Inflammatory macrophage (primary cell): ENCODE measurements at places on chromosomes 2 and 18.

GRCh38 chr2:96123290-96123689 lies 6.9 kb upstream of the ADRA2B start:
- no peak for DNase-seq

- no peak for DNase-seq
These were observed 131.7 kb upstream of the FSHR start for GRCh38 chr2:49286045-49286444.

- DNase-seq, result no peak
These were observed 106.7 kb downstream of the MEIS1 start for GRCh38 chr2:66541646-66542045.

GRCh38 chr18:14921547-14921946 lies 173.6 kb downstream of the ANKRD30B start:
- no peak for DNase-seq

DNA sequence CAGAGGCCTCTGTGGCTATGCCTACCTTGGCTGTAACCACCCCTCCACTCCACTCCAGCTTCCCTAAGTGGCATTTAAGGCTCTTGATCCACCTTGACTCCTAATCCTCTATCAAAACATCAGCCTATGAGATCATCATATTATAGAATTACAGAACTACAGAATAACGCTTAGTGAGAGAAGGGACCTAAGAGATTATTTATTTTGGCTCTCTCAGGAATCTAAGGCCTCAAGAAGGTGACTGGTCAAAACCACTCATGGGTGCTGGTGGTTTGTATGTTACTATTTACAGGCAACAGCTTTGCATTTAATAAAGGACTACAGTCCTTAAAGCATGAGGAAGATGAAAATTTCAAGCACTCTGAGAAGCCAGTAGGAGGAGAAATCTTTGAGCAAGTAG lies 118.8 kb downstream of the FSHR start:
- DNase-seq, result no peak

- DNase-seq, result no peak
These were observed 15.5 kb downstream of the PPP3R1 start for GRCh38 chr2:68236876-68237275.

GRCh38 chr2:161088658-161089350 lies 71.4 kb upstream of the TANK start:
- no peak for DNase-seq

DNA sequence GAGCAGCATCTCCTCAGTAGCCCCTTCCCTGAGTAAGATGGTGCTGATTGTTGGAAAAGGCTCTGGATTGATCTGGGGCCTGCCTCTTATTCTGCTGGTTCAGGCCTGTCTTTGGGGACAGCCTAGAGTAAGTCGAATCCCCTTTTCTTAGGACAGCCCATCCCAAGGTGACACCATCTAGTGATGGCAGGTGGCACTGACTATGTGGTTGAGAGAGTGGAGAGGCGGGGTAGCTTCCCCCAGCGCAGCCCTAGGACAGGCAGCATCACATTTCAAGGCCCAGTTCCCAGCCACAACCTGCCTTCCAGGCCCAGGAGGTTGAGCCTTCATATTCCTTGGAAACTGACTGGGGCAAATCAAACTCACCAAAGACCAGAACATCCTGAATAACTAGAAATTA lies 69.1 kb upstream of the B3GNT7 start:
- DNase-seq, result no peak

GRCh38 chr2:120261387-120262006 lies 8.8 kb downstream of the RALB start:
- DNase-seq, result no peak

- DNase-seq, result peak; percentile 7
These were observed 124.0 kb downstream of the GATA6 start for GRCh38 chr18:22293417-22293816.

- no peak for DNase-seq
These were observed 27.1 kb downstream of the SH2D6 start for GRCh38 chr2:85445316-85446295.

DNA sequence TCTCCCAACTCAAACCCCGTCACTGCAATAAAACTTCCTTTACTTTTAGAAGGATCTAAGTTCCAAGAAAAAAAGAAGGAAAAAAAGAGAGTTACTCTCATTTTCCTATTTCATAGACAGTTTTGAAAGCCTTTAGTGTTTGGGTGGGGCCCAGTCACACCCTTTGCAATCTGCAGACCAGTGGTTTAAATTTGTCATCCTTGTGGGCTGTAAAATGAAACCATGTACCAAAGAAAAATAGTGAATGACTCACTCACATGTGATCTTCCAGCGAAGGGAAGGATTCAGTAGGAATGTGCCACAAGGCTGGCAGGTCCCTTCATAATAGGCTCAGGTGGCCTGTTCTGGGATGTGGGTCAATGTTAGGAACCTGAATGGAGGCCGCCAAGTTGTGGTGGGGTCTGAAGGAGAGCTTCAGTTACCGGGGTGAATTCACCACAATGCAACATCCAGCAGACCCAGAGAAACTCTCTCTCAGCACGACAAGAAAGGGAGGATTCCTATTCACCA lies 28.3 kb downstream of the ANXA4 start:
- peak; percentile 89 for DNase-seq

GRCh38 chr2:75333646-75334045 lies 134.3 kb upstream of the TACR1 start:
- no peak for DNase-seq

DNA sequence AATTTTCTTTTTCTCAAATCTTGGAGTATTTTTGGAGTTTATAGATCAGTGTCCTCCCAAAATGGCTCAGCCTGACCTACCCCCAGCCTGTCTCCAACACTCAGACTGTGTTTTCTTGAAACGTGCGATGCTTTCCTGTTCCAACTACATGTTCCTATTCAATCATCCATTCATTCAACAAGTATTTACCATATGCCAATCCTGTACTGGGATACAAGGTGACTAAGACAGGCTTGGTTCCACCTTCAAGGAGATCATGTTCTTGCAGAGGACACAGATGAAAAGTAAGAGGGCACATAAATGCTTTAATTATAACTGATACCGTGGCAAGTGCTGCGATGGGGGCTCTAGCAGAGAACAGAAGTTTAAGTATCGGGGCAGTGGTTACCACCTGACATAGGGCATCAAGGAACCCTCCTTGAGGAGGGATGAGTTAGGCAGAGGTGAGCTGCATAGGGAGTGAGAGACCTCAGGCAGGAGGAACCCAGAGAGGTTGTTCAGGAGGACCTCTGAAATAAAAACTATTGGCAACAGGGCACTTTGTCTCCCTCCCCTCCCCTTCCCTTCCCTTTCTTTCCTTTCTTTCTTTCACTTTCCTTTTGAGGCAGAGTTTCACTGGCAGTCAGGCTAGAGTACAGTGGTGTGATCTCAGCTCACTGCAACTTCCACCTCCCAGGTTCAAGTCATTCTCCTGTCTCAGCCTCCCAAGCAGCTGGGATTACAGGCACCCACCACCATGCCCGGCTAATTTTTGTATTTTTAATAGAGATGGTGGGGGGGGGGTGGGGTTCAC lies 469.0 kb downstream of the EPHA4 start:
- DNase-seq, result no peak

GRCh38 chr2:49367003-49367402 lies 212.7 kb upstream of the FSHR start:
- no peak for DNase-seq

GRCh38 chr2:239283288-239283945 lies 117.4 kb downstream of the HDAC4 start:
- DNase-seq, result peak; percentile 26

- DNase-seq, result no peak
These were observed 5.6 kb upstream of the STPG4 start for GRCh38 chr2:47160660-47161059.

DNA sequence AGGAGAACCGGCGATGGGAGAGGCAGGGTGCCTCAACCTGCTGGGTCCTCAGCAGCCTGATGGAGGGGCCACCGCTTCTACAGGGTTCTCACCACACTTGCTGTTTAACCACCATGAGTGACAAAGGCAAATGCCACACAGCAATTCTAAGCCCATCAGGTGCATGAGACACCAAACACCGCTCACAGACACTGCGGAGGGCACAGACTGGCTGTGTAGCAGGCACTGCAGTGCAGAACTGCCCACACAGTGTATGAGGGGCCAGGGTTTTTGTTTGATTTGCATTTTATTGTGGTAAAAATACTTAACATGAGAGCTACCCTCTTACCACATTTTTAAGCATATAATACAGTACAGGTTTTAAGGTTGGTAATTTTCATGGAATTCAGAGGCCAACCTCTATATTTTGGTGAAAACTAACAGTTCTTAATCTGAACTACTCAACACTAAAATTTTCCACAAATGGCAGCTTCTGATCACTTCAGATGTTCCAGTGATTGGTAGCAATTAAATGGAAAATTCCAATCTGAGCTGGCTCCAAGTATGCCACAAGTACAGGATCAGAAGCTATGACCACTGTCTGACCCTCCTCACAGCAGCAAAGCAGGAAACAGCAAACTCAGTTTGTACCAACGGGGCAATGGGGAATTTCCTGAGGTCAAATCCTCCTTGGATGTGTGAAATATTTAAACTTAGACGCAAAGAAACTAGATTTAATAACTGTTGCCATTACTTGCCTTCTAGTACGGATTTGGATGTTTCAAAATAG lies 67.7 kb downstream of the FAM210A start:
- no peak for DNase-seq

GRCh38 chr2:171762879-171763573 lies 75.8 kb downstream of the DYNC1I2 start:
- DNase-seq, result no peak

- DNase-seq, result no peak
These were observed 206.0 kb upstream of the CXCR4 start for GRCh38 chr2:136323935-136324334.

- DNase-seq, result no peak
These were observed 62.2 kb downstream of the MYCN start for GRCh38 chr2:16002575-16002974.

GRCh38 chr18:35852786-35853185 lies 119.7 kb upstream of the RMP24 start:
- no peak for DNase-seq

- DNase-seq, result no peak
These were observed 51.3 kb downstream of the LIPG start for GRCh38 chr18:49613141-49613640.

GRCh38 chr2:216620786-216621185 lies 12.4 kb upstream of the IGFBP2 start:
- DNase-seq, result no peak

DNA sequence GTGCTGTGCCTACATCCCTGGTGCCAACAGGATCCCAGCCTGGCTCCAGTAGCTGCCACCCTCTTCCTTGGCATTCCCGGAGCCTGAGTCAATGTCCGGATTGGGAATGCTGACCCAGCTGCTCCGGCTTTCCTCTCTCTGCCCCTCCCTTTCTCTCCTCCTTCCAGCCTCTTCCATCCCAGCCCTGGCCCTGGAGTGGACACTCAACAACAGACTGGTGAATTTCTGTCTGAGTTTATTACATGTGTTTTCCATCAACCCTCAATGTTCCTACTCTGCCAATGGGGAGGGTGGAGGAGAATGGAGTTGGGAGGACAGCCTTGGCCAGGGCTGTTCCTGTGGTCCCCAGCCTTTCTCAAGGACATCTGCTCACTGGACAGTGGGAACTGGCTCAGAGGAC lies 917 bp upstream of the PRKAG3 start:
- DNase-seq, result no peak

DNA sequence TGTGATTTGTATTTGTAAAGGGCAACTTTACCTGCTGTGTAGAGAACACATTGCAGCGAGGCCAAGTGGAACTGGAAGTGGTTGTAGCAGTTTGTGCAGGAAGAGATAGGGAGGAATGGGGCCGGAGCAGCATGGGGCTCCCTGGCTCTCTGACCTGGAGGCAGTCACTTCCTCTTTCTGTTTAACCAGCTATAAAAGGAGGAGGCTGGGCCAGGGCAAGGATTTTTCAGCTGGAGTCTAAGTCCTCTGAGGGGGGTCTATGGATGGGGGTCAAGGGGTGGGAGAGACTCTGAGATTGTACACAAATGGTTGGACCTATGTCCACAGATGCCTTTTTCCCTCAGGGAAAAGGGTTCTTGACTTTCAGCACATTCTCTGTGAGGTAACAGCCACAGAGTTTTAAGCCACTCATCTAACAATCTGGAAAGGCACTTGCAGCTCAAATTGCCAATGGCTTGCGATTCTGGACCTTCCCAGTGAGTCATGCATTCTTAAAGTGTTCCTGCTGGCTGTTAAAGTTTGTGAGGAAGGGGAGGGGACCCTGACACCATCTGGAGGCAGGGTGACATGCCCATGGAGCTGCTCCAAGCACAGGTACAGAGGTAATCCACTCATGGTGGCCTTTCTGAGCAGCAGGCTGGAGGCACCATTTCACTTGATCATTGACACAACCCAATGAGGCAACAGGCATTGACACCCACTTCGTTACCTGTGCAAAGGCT lies 347.0 kb downstream of the CYRIA start:
- peak; percentile 11 for DNase-seq

DNA sequence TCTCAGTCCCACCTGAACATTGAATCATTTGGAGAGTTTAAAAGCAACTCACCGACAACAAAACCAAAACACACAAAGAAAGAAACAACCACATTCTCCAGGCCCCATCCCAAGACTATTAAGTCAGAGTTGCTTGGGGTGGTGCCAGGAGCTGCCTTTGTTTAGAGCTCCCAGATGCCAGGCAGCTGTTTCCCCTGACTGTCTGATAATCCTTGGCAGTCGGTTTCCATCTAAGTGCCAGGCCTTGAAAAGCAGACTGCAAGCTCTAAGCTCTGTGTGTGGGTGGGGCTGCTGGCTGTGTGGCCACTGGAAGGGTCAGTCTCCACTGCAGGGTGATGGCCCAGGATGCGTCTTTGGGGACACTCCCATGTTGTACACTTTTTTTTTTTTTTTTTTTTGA lies 255.3 kb upstream of the AGAP1 start:
- no peak for DNase-seq

GRCh38 chr2:191114403-191114886 lies 36.3 kb downstream of the STAT4 start:
- peak; percentile 84 for DNase-seq

DNA sequence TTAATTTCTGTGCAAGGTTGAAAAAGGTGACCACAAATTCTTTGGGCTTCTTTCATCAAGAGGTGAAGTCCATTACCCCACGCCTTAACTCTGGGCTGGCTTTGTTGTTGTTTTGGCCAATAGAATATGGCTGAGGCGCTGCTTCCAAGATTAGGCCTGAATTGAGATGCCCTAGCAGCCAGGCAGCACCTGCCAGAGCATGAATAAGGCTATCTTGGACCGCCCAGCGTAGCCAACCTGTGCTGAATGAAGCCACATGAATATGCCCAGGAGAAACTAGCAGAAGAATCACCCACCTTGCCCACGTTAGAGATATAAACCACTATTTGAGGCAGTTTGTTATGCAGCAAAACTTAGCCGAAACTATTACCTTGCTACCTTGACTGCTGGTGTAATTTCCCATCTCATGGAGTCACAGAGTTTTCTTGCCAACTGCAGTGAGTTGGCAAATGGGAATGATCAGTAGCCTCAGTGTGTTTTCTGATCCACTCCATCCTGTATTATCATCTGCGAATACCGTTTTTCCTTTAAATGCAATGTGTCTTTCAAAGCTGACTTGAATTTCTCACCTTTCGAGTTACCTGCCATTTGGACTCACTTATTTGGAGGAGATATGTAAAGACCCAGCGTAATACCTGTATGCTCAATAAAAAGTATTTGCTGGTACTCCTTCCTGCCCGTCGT lies 679 bp downstream of the TSGA10 start:
- no peak for DNase-seq
